ENCODE measurements at places on chromosomes 7 and 10.
A peak's percentile ranks its signal among the peaks of the same experiment; 100 is the strongest.

DNA sequence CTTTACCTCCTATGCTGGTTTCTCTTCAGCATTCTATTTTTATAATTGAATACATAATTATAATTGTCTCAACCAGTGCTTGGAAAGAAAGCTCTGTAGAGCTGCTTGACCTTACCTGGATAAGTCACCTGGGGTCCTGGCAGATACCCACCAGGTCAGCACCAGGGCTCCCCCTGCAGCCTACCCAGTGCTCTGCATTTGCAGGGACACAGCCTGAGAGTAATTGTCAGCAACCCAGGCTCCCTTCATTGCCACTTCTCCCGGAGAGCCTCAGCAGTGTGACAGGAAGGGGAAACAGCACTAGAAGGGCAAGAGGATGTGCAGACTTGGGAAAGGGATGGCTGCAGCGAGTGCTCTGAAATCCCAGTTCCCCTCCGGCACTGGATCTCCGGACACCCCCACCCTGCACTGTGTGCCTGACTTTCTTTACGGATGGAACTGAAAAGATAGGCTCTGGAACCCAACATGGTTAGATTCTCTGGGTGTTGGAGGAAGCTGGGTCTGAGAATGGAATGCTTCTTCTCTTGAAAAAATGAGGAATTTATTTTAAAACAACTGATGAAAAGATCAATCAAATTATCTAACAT is 11.4 kb upstream of the PAX4 start:
- DNase-seq = peak; percentile 9

DNA sequence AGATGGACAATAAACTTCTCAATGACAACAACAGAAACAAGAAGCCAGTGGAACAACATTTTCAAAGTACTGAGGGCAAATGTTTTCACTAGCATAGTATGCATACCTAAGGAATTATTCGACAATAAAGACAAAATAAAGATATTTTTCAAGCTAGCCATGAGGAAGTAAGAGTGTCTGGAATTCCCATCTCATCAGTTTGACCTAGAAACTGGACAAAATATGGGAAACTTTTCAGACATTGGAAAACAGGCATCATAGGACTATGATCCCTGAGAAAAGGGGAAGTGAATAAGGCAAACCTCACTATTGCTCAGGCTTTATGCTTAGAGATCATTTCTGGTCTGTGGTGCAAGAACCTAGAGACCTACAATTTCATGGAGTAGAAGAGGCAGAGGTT is 86.3 kb downstream of the OAT start:
- no peak for DNase-seq

- no peak for DNase-seq
Observed at GRCh38 chr7:4769761-4770160, 5.7 kb upstream of the AP5Z1 start.

GRCh38 chr7:30992414-30992813 is 28.7 kb downstream of the GHRHR start:
- DNase-seq = no peak

DNA sequence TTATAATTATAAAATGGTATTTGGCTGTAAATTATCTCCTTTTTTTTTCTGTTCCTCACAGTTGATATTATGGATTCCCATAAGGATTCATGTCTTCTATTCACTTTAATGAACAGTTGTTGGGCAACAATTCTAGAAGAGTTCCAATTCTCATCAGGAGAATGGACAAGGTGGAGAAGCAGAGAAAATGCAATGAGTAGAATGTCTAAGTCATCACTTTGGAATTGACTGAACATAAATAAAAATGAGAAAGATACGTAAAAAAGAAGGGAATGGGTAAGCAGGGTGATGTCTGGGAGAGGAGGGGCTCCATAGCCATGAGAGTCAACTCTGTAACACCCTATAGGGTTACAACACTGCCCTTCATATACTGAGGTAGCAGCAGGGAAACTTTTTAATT is 1.8 kb upstream of the CAV2 start:
- DNase-seq = no peak

DNA sequence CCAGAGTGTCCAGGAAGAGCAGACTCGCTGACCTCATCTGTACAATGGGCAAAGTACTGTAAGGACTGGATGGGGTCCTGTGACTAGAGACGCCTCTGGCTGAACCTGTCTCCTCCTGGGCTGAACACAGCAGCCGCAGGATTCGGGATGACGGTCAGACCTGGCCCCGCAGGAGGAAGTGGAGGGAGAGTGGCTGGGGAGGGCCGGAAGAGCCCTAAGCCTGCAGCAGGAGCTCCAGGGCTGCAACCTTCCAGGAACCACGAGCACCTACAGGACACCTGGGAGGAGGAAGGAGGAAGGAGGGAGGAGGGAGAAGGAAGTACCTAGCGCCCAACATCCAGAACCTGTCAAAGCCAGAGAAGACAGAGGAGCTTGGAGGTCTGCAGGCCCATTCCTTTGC is 30.3 kb downstream of the TNRC18 start:
- DNase-seq = no peak

DNA sequence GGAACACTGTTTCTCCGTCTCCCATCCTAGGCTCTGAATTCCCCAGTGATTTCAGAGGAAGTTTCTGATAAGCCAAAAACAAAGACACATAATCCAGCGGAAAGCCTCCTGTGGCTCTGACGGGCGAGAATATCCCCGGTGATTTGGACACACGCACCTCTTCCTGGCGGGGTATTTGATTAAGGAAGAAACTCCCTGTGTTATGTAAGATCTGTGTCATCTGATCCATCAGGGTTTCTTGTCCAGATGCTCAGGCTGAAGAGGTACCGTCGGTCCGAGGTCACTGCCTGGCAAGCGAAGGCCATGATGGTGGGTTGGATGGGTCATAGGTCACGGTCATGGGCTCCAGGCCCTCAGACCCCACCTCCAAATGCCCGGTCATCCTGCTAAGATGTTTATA is 39.6 kb upstream of the DNAJB6 start:
- DNase-seq = no peak

DNA sequence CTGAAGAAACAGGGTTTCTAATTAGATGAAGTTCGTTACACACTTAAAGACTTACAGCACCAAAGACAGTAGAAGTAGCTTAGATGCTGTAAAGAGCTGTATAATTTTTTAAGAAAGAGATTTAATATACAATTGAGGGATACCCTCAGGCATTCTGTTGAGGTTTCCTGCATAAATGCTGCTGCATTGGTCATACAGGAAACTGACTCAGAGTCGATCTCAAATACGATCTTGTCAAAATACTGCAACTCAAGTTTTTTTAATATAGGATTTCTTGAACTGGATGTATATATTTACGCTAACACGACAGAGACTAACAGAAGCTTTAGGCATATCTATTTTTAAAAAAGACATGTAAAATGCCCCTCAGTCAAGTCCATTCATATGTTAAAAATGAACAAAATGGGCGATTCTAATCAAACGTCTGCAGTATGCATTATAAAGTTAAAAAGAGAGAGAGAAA is 2.4 kb upstream of the ARID5B start:
- DNase-seq = no peak

DNA sequence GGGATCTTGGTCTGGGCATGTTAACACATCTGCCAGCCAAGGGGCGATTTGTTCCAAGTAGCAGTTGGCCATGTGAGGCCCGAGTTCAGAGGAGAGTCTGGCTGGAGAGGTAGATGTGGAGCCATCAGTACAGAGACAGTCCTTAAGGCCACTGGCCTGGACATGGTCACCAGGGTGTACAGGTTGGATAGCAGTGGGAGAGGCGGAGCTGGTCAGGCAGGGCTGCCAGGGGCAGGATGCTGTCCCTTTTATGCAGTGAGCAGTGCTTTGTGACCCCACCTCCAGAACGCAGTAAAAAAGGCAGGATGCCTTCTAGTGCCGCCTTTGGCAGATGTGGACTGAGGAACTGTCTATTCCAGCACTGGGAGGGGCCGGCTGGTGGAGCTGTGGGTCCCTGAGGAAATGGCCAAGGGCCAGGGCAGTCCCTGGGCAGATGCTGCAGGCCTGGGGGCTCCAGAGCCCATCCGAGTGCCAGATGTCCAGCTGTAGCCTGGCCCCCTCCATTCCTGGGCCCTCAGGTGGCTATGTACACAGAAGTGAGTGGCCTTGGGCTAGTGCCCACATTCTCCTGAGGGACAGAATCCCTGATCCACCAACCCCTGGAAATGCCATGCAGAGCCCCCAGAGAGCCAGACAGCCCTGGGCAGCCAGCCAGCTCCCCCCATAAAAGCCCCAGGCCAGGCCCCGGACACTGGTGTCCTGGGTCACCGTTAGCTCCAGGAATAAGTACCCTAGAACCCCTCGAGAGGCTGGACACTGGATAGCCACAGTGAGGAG is 17.2 kb upstream of the MYL7 start:
- DNase-seq = no peak

- no peak for DNase-seq
Observed at GRCh38 chr10:90167174-90168064, 466.0 kb downstream of the KIF20B start.

DNA sequence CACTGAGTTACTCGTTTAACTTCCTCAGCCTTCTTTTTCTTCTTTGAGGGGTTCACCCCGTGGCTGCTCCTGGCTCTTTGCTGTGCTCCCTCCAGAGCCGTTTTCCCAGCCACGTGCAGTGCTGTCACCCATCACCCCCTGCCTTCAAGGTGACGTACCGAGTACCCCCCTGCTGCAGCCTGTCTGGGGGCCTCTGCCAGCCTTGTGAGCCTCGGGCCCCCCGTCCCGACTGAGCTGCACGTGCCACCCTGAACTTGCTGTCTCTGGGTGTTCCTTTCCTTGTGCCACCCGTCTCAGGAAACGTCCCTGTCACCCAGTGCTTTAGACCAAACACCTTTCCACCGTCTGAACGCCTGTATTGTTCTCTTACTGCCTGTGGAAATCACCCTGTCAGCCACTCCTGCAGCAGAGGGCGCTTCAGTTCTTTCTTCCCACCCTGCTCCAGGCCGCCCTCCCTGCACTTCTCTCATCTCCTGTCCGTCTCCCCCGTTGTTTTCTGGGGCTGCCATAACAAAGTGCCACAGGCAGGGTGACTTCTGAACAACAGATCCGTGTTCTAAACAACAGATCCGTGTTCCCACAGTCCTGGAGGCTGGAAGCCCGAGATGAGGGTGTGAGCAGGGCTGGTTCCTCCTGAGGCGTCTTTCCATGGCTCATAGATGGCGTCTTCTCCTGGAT is 44.6 kb downstream of the WDR37 start:
- DNase-seq = no peak

GRCh38 chr10:36256948-36257356 is 614.9 kb upstream of the FZD8 start:
- DNase-seq = no peak

DNA sequence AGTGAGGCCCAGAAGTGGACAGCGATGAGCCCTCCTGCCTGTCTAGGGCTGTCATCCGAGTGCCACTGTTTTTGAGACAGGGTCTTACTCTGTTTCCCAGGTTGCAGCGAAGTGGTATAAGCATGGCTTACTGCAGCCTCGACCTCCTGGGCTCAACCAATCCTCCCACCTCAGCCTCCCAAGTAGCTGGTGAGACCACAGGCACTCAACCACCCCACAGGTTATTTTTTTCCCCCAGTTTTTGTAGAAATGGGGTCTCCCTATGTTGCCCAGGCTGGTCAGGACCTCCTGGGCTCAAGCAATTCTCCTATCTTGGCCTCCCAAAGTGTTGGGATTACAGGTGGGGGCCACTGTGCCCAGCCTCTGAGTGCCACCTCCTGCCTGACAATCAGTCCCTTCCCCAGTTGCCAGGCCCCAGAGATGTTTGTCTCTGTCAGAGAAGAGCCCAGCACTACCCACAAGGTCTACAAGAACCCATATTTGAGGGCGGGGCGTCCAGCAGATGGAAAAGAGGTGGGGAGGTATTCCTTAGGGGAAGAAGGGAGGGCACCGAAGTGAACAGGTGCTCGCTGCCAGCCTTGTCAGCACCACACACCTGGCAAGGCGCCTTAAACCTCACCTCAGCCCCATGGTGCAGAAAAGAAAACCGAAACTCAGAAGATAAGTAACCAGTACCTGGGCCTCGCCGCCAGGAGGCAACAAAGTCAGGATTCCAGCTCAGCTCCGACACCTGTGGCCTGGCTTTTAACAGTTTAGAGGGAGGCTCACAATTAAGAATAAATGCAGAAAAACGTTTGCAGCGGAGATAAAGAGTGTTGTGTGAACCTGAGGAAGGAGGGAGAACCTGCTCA is 77.4 kb upstream of the ANLN start:
- no peak for DNase-seq

Data from stimulated activated CD8-positive, alpha-beta memory T cell treated with anti-CD3 and anti-CD28 coated beads, Interleukin-7, amount 100 ng/mL, for 48 hours (primary cell).